ENCODE measurements at places on chromosomes 12 and 14.

DNA sequence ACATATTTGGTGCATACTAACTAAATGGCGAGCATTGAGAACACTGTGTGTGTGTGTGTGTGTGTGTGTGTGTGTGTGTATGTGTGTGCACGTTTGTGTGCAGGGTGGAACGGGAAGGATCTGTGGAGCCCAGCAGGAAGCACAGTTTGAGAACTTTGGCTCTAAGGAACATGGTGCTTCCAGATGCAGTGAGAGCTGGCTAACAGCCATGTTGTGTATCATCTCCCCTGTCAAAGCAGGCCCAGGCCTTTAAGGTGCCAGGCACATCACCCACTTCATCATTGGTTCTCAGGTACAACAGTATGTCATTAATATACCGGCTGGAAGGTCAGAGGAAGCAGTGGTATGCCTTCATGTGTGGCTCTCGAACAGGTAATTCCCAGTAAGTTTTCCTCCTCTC, 72.5 kb downstream of the SLC8A3 start:
- no peak for DNase-seq

- no peak for DNase-seq
Measured at GRCh38 chr12:46402941-46403718, 30.6 kb upstream of the SLC38A2 start.

GRCh38 chr12:51972422-51972812, 20.9 kb downstream of the ACVR1B start:
- peak; percentile 56 for DNase-seq

- peak; percentile 54 for DNase-seq
Measured at GRCh38 chr12:92105676-92106075, 40.0 kb downstream of the BTG1 start.

GRCh38 chr12:96466939-96467751, 22.2 kb upstream of the CFAP54 start:
- DNase-seq: no peak

GRCh38 chr14:98900236-98900635, 371.8 kb downstream of the BCL11B start:
- DNase-seq: no peak

DNA sequence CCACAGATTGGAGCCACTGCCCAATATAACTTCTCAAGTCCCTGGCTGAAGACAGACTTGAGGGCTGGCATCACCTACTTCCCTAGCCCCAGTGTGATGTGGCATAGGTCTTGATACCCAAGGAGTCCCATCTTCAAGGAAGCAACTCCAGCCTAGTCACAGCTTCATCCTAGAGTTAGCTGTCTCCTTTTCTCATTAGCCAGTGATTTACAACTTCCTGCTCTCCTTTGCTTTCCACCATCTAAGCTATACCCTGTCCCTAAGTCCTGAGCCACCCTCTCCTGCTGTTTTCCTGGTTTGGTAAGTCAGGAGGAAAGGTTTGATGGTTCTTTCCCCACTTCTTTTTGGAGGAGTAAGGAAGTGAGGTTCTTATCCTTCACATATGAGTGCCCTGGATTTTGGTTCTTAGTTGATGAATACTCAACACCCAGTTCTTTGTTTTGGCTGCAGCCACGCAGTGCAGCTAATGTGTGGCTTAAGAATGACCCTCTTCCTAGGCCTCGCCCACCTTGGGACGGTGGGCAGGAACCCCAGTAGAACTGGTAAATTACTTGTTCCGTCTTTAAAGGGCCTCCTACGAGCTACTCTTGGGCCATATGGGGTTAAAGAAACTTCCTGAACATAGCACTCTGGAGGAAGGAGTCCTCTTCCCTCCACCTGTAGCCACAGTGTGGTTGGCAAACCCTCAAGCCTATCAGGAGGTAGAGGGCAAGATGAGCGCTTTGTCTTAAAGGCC, 3.9 kb upstream of the GPX2 start:
- no peak for DNase-seq

DNA sequence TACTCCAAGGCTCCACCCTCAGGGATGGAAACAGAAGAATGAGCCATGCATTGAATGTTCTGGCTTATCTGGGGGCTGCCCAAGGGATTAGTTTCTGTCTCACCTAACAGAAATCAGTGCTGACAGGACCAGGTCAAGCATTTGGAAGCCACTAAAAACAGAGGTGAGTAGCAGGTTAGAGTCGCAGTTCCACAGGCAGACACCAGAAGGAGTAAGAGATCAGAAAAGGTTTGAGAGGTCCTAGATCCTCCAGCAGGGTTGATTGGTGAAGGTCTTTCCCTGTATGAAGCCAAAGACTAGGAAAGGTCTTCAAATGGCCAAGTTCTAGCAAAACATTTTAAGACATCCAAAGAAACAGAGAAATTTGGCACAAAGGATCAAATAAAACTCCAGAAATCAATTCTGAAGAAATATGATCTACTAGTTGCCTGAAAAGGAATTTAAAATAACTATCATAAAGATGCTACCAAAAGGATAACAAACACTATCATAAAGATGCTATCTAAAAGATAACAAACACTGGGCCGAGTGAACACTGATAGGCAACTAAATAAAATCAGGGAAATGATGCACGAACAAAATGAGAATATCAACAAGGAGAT, 19.5 kb upstream of the TTC9 start:
- DNase-seq: peak; percentile 48

DNA sequence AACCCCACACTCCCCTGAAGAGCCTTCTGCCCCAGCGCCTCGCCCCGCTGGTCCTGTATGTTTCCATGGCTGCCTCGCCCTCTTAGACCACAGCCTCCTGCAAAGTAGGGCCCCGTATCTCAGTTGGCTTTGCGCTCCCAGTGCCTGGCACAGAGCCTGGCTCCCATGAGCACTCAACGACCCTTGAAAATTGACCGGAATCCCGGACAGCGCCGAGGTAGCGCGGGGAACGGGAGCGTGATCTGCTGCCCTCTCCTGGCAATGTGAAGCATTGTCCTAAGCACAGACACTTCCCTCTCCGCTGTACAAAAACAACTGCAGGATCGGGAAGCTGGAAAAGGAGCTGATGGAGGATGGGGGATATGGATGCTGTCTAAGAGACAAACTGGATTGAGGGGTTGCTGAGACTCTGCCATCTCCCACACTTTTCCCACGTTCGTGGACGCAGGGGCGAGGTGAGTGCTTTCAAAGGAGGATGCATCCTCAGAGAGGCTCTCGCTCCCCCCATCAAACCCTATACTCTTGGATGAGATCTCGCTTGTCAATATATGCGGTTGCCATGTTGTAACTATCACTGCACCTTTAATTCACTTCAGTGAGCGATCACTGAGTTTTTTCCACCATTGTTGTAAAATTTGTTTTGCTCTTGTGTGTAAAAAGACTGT, 10.7 kb upstream of the FKBP4 start:
- DNase-seq: peak; percentile 30

- no peak for DNase-seq
Measured at GRCh38 chr14:58946431-58946830, 242.0 kb upstream of the DAAM1 start.

DNA sequence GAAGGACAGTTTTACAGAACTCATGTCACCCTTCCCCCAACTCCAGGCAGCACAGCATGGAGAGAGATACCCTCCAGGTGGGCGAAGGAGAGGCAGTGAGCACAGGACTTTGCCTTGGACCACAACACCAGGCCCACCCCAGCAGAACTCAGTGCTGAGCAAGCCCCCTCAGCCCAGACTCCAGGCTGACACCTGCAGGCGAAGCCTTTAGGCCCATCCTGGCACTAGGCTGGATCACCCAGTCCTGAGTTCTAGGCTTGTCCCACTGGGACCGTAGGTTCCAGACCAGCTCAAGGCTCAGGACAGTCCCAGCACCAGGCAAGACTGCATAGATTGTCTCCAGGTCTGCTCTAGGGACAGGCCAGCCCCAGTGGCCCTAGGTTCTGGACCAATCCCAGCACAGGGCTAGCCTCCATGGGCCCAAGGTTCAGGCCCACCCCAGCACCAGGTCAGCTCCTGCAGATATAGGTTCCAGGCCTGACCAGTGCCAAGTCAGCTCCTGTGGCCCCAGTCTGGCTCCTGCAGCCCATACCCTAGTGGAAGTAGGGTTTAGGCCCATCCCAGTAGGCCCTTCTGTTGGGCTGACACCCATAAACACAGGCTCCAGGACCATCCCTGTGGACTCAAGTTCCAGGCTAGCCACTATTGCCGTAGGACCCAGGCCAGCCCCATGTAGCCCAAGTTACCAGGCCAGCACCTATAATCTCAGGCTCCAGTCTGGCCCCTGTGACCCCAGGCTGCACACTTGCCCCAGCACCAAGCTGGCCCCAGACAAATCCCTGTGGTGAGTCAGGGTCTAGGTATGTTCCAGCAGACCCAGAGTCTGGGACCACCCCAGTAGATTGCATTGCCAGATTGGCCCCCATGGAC, 9.4 kb downstream of the WASHC3 start:
- no peak for DNase-seq

GRCh38 chr12:108514468-108514972, 557 bp upstream of the FICD start:
- no peak for DNase-seq

GRCh38 chr14:78143489-78144145, 26.6 kb upstream of the NRXN3 start:
- DNase-seq: peak; percentile 4

DNA sequence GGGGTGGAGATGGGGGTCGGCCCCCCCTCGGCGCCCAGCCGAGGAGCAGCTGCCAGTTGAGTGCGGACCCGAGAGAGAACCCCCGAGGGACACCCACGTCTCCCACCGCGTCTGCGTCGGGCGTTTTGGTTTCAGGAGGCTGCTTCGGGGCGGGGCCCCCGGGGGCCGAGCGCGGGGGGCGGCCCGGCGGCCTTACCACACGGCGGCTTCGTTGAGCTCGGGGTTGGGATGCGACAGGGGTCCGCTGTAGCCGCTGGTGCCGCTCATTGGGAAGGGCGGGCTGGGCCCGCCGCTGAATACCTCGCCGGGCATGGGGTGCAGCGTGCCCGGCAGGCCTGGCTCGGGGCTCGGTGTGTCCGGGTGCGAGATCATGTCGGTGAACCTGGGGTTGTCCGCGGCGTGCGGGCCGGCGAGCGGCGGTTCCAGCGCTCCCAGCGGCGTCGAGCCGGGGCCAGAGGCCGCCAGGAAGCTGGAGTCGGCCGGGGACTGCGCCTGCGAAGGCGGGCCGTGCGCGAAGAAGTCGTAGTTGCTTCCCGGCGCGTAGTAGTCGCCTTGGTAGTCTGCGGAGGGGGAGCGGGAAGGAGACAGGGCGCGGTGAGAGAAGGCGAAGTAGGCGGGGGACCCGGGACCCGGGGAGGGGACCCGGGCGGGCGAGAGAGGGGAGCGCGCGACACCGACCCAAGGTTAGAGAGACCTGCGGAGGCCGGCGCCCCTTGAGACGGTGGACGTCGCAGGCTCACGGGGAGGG, 8.5 kb downstream of the LHX5 start:
- DNase-seq: no peak

- DNase-seq: no peak
Measured at GRCh38 chr12:124621296-124621660, 53.9 kb upstream of the NCOR2 start.

DNA sequence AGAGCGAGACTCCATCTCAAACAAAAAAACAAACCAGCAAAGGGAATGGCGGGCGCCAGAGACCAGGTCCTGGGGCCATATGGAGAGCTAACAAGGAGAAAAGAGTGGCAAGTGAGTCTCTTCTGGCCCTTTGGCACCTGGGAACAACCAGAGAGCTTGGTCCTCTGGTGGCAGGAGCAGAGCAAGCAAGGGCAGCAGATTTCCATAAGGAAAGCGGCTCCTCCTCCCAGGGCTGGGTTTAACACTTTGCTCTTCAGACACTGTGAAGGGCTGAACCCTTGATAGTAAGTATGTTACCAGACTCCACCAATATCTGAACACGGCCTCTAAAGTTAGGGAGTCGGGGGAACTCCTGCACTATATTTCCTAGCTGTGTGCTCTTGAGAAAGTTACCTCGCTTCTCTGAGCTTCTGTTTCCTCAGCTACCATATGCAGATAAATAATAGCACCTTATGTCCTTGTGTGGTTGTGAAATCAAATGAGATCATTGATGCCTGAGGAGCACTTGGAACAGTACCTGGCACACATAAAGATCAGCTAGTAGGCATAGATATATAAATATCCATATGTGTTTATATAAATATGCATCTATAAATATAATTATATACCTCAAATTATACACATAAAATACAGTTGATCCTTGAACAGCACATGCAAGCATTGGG, 33.4 kb upstream of the PLEKHG6 start:
- no peak for DNase-seq

- peak; percentile 84 for DNase-seq
Measured at GRCh38 chr14:69153152-69153872, 393 bp upstream of the DCAF5 start.

DNA sequence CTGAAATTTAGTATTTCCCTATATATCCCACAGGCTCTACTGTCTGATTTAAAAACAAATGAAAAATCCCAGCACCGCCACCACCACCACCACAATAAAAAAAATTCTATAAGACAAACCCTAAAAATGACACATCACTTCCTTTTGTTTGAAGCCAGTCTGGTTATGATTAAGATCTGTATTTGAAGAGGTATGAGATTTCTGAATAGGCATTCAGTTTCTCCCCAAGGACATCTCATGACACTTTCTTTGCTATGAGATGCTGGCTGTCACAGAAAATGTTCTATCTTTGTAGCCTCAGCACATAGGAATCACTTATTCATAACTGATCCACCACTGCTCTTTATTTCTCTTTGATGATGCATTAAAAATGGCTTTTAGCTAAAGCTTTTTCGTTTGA, 1071.0 kb downstream of the SLC6A15 start:
- DNase-seq: no peak

GRCh38 chr14:100017553-100017952, 47.7 kb upstream of the EVL start:
- no peak for DNase-seq

DNA sequence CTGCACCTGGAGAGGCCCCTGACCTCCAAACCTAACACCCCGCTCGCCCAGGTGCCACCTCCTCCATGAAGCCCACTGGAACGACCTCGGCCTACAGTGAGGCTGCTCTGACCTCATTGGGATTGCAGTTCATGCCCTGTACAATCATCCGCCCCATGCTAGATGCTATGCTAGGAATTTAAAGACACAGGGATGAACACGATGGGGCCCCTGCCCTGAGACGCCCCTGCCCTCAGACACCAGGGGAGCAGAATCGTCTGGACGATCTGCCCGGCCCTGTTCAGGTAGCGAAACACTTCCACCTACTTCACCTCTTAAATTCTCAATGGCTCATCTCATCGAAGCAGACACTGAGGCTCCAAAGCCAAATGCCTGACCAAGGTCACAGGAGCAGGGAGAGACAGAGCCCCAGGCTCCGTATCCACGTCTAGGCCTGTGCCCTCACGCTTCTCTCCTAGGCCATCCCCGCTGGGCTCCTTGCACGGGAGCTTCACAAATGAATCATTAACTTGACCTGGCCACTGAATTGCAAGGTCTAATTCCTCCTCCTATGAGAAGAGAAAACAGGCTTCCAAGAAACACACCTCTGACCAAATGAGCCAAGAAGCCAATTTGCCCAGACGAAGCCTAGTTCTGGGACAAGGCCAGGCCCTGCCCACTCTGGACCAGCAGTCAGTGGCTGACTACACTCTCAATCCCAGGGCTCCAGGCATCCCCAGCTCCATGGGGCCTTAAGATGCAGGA, 35.2 kb downstream of the SCARB1 start:
- no peak for DNase-seq

GRCh38 chr12:43267818-43268217, 284.2 kb downstream of the ADAMTS20 start:
- DNase-seq: no peak

- DNase-seq: no peak
Measured at GRCh38 chr14:54350203-54350602, 46.6 kb upstream of the CDKN3 start.

All from CD14-positive monocyte (primary cell).